Stimulated activated memory B cell treated with anti-CD40 and anti-IgM and Interleukin-4, amounts not matched to agents 10 μg/mL and 1 μg/mL and 100 μg/mL, for 72 hours (primary cell): ENCODE measurements at places on chromosomes 5 and 9.

GRCh38 chr5:53001541-53001940, 12.4 kb downstream of the ITGA2 start:
- H3K36me3 ChIP-seq = no peaks in the 10 kb centered on the region
- H3K27me3 ChIP-seq = peaks cover 18% of the 10 kb centered on the region
- no peak overlapping the region for H3K4me3 ChIP-seq

DNA sequence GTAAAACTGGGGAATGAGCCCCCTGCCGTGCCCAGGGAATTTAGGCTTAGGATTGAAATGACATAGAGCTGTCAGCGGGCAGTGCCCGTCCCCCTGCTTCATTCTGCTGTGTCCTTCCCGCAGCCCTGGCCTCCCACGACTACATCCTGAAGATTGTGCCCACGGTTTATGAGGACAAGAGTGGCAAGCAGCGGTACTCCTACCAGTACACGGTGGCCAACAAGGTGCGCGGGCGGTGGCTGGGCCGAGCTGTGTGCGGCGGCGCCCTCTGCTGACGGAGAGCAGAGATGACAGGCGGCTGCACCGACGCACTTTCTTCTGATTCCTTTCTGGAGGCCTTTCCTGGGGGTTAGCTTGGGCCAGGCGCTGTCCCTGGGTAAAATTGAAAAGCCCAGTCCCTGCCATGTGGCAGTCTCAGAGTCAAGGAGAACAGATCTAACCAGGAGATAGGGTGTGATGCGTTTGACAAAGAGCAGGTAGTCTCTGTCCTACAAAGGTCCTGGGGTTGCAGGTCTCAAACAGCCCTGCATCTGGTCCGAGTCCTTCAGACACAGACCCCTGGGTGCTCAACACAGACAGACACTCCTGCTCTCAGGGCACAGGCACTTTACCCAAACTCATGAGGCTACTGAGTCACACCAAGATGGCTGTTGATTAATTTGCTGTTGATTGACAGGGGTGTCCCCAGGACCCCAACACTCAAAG, 26.8 kb upstream of the RPL26L1 start:
- H3K4me3 ChIP-seq = no peak overlapping the region
- peaks cover 19% of the 10 kb centered on the region for H3K4me1 ChIP-seq
- peak; percentile 88 for ATAC-seq
- no peak overlapping the region for H3K27ac ChIP-seq
- H3K36me3 ChIP-seq = peaks cover 48% of the 10 kb centered on the region
- no peaks in the 10 kb centered on the region for H3K27me3 ChIP-seq

DNA sequence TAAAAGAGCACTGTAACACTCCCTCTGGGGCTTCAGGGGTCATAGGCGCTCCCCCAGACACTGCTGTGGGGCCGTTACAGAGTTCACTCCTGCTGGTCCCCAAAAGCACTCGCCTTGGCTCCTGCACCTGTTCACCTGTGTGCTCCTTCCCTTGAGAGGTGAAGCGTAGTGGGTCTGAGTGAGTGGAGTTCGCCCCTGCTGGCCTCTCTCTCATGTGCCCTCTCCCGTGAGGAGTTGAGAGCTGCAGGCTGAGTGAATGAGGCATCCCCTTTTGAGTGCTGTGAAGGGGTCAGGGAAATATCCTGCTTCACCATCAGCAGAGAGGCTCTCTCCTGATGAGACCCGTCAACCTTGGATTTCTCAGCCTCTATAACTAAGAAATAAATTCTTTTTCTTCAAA, 134.6 kb upstream of the TUT7 start:
- H3K4me1 ChIP-seq = no peaks in the 10 kb centered on the region
- H3K4me3 ChIP-seq = no peak overlapping the region
- ATAC-seq = no peak
- H3K27ac ChIP-seq = no peak overlapping the region
- no peaks in the 10 kb centered on the region for H3K36me3 ChIP-seq

DNA sequence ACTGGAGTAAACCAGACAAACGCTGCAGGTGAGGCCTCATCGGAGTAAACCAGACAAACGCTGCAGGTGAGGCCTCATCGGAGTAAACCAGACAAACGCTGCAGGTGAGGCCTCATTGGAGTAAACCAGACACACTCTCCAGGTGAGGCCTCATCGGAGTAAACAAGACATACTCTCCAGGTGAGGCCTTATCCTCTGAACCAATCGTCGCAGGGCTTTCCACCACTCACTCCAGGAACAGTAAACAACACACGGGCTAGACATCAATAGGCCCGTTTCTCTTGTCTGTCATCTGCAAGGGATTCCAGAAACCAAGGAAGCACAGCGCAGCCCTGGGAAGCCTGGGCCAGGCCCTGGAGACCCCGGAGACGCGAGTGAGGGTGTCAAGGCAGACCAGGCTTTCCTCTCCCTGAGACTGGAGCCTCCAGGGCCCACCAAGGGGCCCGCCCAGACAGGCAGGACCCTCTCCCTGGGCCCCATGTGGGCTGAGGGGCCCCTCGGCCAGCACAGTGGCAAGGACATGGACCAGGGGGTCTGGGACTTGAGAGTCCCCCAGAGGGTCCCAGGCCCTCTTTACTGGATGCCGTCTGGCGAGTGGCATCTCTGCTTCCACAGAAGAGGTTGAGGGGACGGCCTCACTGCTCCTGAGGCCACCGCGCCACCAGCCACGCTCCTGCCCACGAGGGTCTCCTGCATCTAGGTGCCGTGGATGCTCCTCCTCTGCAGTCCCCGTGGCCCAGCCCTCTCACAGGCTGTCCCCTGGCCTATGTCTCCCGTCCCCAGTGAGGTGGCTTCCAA, 26.4 kb upstream of the NSMF start:
- no peak overlapping the region for H3K27ac ChIP-seq
- H3K36me3 ChIP-seq = no peaks in the 10 kb centered on the region
- peaks cover 6% of the 10 kb centered on the region for H3K4me1 ChIP-seq
- no peak for ATAC-seq
- H3K27me3 ChIP-seq = no peaks in the 10 kb centered on the region

DNA sequence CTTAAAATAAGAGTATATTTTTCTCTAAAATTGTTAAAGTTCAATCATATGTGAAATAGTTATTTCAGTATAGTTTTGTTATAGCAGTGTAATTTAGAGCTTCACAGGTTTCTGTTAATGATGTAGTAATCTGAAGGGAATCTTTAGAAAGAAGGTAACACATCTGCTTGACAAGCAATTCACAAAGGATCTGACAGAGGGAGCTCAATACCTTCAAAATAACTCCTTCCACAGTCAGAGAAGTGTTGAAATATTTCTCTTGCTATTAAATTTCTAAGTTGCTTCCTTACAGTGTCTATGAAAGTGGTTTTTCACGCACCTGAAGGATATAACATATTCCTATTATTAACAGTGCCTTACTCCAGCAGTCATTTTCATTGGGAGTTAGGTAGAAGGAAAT, 44.9 kb downstream of the SLC25A51 start:
- H3K4me3 ChIP-seq = no peak overlapping the region
- no peaks in the 10 kb centered on the region for H3K27me3 ChIP-seq
- no peaks in the 10 kb centered on the region for H3K4me1 ChIP-seq
- no peak for ATAC-seq
- H3K27ac ChIP-seq = no peak overlapping the region
- peaks cover 42% of the 10 kb centered on the region for H3K36me3 ChIP-seq

DNA sequence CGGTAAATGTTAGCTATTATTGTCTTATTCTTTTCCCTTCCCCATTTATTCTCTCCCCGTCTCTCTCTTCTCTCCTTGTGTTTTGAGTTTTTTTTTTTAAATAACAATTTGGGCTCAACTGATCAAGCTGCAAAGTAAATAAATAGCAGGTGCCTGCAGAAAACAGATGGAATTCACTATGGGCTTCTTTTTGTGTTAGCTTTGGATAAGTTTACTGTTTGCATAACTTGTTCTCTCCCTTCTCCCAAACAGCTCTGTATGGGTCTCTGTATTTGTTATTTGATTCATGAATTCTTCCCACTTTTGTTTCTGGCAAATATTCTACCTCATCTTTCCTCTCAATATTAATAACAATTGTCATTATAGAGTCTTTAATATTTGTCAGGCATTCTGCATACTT, 111.8 kb upstream of the ASTN2 start:
- no peak overlapping the region for H3K4me3 ChIP-seq
- H3K4me1 ChIP-seq = no peaks in the 10 kb centered on the region
- no peak for ATAC-seq
- H3K27me3 ChIP-seq = no peaks in the 10 kb centered on the region
- no peak overlapping the region for H3K27ac ChIP-seq

DNA sequence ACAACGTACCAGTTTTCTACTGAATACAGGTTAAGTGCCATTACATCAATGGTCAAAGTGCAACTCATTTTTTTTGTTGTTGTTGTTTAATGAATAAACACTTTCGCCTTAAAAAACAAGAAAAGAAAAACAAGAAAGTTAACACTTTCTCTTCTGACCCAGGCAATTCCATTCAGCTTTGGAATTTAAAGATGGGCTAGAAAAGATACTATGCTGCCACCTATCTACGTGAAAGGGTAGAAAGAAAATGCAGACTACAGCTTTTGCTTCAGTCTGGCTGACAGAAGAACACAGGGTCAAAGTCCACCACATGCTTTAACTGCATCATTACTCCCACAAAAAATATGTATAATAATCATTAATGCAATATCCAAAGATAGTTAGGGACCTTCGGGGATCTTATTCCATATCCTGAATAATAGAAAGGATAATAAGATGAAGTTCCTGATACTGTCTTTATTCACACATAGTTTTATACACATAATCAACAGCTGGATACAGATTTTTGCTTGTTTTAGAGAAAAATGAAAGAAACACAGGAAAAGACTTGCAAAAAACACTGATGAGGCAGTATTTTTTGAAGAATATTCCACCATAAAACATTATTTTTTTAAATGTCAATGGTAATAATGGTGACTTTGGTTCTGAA, 40.4 kb downstream of the ZDHHC21 start:
- no peak for ATAC-seq
- H3K4me3 ChIP-seq = no peak overlapping the region
- H3K27ac ChIP-seq = no peak overlapping the region
- H3K4me1 ChIP-seq = no peaks in the 10 kb centered on the region
- H3K27me3 ChIP-seq = no peaks in the 10 kb centered on the region
- peaks cover 51% of the 10 kb centered on the region for H3K36me3 ChIP-seq

DNA sequence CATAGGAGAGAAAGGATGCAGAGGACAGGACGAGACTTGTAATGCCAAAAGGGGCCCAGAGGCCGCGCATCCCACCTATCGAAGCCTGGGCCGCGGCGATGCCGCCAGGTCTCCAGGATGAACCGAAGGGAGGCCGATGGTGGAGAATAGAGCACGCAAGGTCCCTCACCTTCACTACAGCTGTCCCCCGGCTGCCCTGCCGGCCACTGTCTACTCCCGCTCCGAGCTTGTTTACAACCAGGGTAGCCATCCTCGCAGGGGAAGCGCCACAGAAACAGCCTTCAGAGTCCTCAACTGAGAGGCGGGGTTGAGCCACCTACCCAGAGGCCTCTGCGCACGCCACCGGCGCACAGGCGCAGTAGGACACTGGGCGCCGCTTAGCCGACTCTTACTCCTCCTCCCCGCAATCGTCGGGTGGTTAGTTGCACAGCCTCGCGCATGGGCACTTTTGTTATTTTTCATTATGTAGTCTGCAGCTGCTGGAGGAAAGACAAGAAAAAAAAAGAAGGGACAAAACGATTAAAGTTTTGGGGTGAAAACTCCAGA, at the start of gene TRIM23:
TSS of gene TRIM23 (minus strand) at position 309 of the 546 bp plus-strand sequence. CDS start at position 250, 59 bp downstream.
- peak within 1 kb of the TSS; percentile 97 for H3K27ac ChIP-seq
- peak; percentile 99 for ATAC-seq
- H3K4me1 ChIP-seq = peaks cover 32% of the 10 kb centered on the region
- H3K36me3 ChIP-seq = no peaks in the 10 kb centered on the region

DNA sequence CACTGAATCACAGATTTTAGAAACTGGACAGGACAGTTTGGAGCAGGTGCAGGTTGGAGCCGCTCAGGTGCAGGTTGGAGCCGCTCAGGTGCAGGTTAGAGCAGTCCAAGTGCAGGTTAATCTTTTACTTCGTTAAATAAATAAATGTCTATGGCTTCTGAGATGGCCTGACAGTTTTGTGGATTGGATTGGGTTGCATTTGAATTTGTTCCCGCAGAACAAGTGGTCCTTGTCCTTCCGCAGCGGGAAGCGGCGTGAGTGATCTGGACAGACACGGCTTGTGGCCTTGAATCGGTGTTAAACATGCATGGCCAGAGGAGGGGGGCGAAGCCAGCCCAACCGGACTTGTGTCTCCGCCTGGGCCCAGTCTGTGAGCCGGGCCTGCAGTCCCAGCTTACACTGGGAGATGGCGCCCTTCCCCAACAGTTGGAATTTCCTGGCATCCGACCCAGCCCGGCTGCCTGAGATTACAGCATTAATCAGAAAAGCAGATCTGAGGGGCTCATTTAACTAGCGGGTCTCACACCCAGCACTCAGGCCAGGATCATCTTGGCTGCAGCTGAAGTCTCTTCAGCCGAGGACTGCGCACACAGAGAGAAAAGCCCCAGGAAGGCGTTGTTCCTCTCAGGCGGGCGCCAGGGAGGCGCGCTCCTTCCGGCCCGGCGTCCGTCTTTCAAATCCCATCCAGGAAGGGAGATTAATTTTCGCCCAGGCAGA, 1.5 kb upstream of the OLFM1 start:
- no peaks in the 10 kb centered on the region for H3K36me3 ChIP-seq
- H3K27me3 ChIP-seq = peaks cover 50% of the 10 kb centered on the region
- H3K4me1 ChIP-seq = peaks cover 5% of the 10 kb centered on the region
